ENCODE measurements at places on chromosomes 4 and X.

- H3K36me3 ChIP-seq, result no peaks in the 10 kb centered on the region
- H3K4me3 ChIP-seq, result no peak overlapping the region
- H3K27ac ChIP-seq, result no peak overlapping the region
- no peaks in the 10 kb centered on the region for H3K4me1 ChIP-seq
- no peaks in the 10 kb centered on the region for H3K27me3 ChIP-seq
Measured at GRCh38 chr4:80412322-80412721, 76.8 kb downstream of the CFAP299 start.

DNA sequence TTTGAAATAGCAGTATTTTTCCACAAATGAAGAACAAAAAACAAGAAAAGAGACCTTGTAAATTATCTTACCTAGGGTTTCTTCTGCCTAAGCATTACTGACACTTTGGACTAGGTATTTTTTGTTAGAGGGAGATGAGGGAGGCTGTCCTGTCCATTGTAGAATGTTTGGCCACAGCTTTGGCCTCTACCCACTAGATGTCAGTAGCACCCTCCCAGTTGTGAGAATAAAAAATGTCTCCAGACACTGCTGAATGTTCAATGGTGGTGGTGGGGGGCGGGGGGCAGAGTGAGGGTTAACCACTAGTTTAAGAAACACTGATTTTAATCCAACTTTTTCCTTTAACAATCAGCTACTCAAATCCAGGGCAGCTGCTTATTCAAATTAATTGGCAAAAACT is 25.8 kb downstream of the OTUD4 start:
- no peak overlapping the region for H3K27ac ChIP-seq
- H3K36me3 ChIP-seq, result no peaks in the 10 kb centered on the region
- H3K27me3 ChIP-seq, result no peaks in the 10 kb centered on the region
- no peak overlapping the region for H3K4me3 ChIP-seq
- no peak for DNase-seq
- H3K4me1 ChIP-seq, result no peaks in the 10 kb centered on the region

- no peak overlapping the region for H3K4me3 ChIP-seq
- H3K27ac ChIP-seq, result peak overlapping the region; percentile 53
- no peak for DNase-seq
- H3K36me3 ChIP-seq, result no peaks in the 10 kb centered on the region
- no peaks in the 10 kb centered on the region for H3K27me3 ChIP-seq
- H3K4me1 ChIP-seq, result peaks cover 14% of the 10 kb centered on the region
Measured at GRCh38 chr4:4666693-4667621, 125.1 kb upstream of the STX18 start.

DNA sequence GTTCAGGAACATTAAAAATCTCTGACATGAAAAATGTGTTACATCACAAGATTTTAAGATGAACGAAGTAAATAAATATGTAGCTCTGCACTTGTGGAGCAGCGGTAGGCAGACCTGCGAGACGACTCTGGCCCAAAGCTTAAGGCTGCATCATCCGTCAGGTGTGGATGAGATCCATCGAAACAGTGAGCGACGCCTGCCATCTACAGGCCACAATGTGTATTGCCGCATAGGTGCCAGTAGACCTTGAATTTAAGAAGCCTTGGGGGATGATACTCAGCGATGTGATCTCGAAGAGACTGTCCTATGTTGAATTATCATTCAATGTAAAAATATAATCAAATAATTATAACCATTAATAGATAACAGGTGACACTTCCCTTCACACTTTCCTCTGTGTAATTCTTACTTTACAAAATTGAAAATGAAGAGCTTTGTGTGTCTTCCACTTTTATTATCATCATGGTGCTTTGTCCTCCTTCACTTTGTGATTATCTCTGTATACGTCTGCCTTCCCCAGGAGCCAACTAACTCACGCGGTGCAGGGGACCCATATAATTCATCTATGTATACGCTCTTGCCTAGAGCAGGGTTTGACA is 851.0 kb downstream of the RAB28 start:
- H3K4me3 ChIP-seq, result no peak overlapping the region
- H3K36me3 ChIP-seq, result no peaks in the 10 kb centered on the region
- no peak overlapping the region for H3K27ac ChIP-seq
- H3K27me3 ChIP-seq, result no peaks in the 10 kb centered on the region

GRCh38 chrX:1341545-1342184 is 5.1 kb downstream of the IL3RA start:
- H3K27ac ChIP-seq, result no peak overlapping the region
- no peaks in the 10 kb centered on the region for H3K27me3 ChIP-seq
- DNase-seq, result no peak

DNA sequence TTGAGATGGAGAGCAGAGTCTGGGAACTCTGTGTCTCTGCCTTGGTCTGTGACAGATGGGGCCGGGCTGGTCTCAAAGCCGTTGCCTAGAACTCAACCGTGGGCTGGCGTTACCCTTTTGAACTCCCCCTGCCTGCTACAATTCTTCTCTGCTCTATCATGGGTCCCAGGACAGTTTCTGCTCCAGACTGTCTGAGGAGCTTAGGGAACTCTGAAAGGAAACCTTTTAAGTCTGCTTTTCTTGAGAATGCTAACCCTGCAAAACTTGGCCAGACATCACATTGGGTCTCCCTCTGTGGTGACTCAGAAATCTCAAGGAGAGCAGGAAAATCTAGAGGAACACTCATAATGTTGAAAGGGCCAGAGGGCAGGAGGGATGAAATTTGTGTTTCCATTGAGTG is 240.6 kb downstream of the CBR4 start:
- no peaks in the 10 kb centered on the region for H3K36me3 ChIP-seq
- H3K4me3 ChIP-seq, result no peak overlapping the region
- H3K27me3 ChIP-seq, result no peaks in the 10 kb centered on the region
- peak overlapping the region; percentile 33 for H3K27ac ChIP-seq
- H3K4me1 ChIP-seq, result peaks cover 40% of the 10 kb centered on the region

DNA sequence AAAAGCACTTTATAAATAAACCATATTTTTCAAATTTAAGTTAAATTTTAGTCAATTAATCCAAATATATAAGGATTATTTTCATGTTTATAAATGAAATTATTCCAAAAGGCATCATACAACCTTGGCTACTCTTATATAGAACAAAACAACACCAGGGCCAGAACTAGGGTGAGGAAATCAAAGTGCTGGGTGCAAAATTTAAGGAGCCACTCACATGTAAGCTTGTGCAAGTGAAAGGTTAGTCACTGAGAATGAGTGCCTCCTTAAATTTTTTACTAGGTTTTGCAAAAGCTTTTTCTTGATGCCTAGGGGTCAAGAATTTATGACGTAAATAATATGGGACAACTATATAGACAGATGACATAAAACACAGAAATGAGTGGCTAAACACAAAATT is 83.4 kb upstream of the COX18 start:
- DNase-seq, result no peak
- H3K27me3 ChIP-seq, result no peaks in the 10 kb centered on the region
- H3K4me1 ChIP-seq, result no peaks in the 10 kb centered on the region
- H3K4me3 ChIP-seq, result no peak overlapping the region
- H3K27ac ChIP-seq, result no peak overlapping the region

DNA sequence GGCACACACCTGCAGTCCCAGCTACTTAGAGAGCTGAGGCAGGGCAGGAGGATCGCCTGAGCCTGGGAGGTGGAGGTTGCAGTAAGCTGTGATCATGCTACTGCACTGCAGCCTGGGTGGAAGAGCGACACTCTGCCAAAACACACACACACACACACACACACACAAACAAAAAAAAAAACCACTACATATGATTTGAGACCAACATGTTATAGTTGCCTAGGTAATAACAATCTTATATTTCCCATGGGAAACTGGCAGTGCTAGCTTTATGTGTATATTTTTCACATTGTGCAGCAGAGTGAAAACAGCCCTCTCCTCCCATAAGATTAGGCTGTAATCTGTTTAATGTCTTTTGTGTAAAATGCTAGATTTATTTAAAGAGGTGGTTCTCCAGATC is 3.1 kb upstream of the FAM241A start:
- no peak for DNase-seq
- no peak overlapping the region for H3K4me3 ChIP-seq
- no peaks in the 10 kb centered on the region for H3K27me3 ChIP-seq
- no peaks in the 10 kb centered on the region for H3K36me3 ChIP-seq
- H3K4me1 ChIP-seq, result no peaks in the 10 kb centered on the region

DNA sequence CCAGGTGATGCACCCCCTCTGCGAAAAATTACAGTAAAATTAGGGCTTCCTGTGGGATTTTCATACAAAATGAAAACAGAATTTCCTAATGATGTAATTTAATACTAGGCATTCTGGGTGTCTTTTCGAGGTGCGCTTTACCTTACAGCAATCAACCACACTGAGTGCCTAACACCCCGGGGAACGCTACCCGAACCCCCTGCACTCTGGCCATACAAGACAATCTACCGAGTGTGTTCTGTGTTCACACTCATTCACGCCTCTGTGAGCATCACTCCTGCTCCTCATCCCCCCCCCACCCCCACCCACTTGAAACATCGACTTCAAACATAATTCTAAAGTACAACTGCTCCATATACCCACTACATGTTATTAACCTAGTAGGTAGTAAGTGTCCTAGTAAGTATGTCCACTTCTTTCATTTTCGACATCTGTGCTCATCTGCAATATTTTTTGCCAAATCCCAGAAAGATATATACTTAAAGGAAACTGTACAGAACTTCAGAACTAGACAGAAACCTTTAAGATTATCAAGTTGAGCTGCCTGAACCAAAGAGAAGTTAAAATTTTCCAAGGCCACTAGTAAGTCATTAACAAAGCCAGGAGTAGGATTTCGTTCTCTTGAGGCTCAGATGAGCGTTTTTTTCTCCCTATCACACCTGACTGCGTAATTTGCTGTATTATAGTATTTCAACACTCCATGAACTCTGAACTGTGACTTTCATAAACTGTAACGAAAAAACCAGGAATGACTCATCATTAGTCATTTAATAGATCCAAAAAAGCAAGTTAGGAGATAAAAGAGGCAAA is 80.0 kb downstream of the FAT1 start:
- peaks cover 10% of the 10 kb centered on the region for H3K4me1 ChIP-seq
- no peaks in the 10 kb centered on the region for H3K27me3 ChIP-seq
- no peaks in the 10 kb centered on the region for H3K36me3 ChIP-seq
- H3K27ac ChIP-seq, result no peak overlapping the region

GRCh38 chr4:153465615-153466080 is 512 bp upstream of the TMEM131L start:
- H3K4me3 ChIP-seq, result peak overlapping the region; percentile 92
- H3K27me3 ChIP-seq, result no peaks in the 10 kb centered on the region
- H3K36me3 ChIP-seq, result no peaks in the 10 kb centered on the region
- peak overlapping the region; percentile 81 for H3K27ac ChIP-seq

DNA sequence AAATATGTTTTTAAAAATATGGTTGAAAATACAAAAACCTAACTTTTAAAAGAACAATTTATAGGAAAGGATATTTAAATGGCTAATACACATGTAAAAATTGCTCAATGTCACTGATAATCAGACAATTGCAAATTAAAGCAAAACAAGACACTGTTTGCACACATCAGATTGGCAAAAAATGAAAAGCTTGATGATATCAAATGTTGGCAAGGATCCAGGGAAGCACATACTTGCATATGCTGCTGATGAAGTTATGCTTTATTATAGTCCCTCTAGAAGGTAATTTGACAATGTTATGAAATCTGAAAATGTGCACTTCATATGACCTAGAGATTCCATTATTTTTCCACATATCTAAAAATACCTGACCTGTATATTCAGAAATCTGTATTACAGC is 45.7 kb upstream of the EPGN start:
- no peaks in the 10 kb centered on the region for H3K36me3 ChIP-seq
- no peak for DNase-seq
- H3K27ac ChIP-seq, result no peak overlapping the region
- H3K27me3 ChIP-seq, result no peaks in the 10 kb centered on the region
- no peak overlapping the region for H3K4me3 ChIP-seq
- H3K4me1 ChIP-seq, result no peaks in the 10 kb centered on the region

DNA sequence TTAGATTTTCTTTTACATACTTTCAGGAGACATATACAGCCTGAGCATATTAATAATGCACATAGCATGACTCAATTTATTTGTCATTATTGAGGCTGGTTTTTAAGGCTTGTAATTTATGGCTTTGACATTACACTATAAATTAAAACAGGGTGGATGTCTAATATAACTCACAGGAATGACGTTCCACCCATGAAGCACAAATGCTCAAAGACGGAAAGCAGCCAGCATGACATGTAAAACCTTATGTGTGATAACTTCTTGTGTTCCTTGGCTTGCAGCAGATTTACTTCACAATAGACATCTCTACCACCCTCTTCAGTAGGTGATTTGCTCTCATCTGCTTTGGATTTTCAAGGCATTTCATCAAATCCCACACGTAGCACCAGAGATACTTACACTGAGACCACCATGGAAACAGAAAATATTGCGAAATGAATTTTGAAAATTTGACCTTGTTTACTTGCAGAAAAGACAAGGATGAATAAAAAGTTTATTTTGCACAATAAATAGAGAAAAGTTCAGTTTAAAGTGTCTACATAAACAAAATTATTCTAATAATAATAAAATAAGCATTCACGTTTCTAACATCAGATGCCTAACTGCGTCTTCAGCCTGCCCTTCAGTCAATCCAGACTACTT is 64.7 kb upstream of the BTC start:
- no peaks in the 10 kb centered on the region for H3K4me1 ChIP-seq
- no peak for DNase-seq
- H3K36me3 ChIP-seq, result no peaks in the 10 kb centered on the region
- no peaks in the 10 kb centered on the region for H3K27me3 ChIP-seq
- H3K4me3 ChIP-seq, result no peak overlapping the region
- no peak overlapping the region for H3K27ac ChIP-seq

DNA sequence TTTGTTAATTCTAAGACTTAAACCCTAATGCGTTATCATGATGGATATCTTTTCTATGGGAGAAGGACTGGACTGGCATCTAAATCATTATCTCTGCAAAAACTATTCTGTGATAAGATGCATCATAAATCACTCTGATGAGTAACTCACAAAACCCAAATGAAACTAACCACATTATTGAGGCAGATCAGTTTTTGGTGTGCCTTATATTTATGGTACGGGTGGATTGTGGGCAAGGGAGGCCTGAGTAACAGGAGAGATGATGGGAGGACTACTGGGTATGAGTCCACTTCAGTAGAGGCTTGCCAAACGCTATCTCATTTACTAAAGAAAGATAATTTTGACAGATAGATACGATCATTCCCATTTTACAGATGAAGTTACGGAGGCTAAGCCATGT is 66.4 kb upstream of the GUCY1A1 start:
- DNase-seq, result no peak
- H3K4me1 ChIP-seq, result no peaks in the 10 kb centered on the region
- no peaks in the 10 kb centered on the region for H3K36me3 ChIP-seq
- H3K27me3 ChIP-seq, result no peaks in the 10 kb centered on the region
- H3K27ac ChIP-seq, result no peak overlapping the region

GRCh38 chr4:102541697-102542096 is 40.5 kb downstream of the NFKB1 start:
- DNase-seq, result no peak
- no peaks in the 10 kb centered on the region for H3K27me3 ChIP-seq
- H3K27ac ChIP-seq, result no peak overlapping the region
- H3K4me1 ChIP-seq, result peaks cover 11% of the 10 kb centered on the region
- no peaks in the 10 kb centered on the region for H3K36me3 ChIP-seq

DNA sequence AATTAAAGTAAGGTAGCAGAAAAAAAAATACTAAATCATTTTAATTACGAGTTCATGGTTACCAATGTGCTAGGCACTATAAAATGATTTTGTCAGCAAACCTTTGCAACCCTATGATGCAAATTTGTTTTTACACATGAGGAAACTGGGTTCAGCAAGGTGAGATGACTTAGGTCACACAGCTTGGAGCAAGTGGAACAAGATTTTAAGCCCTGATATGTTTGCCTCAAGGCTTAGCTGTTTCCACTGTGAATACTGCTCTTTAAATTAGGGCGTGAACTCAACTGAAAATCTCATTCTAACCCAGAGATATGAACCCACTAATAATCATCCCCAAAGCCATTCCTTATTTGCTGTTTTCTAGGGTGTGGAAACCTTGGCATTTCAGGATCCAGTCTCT is 86.3 kb downstream of the CEP44 start:
- no peaks in the 10 kb centered on the region for H3K4me1 ChIP-seq
- H3K27ac ChIP-seq, result no peak overlapping the region
- H3K36me3 ChIP-seq, result no peaks in the 10 kb centered on the region

Measured in vagina (tissue), 2 donors.